Stimulated activated CD8-positive, alpha-beta memory T cell treated with anti-CD3 and anti-CD28 coated beads, Interleukin-7, amount 100 ng/mL, for 1 hour (primary cell): ENCODE measurements at places on chromosomes 16 and 17.

- DNase-seq, result no peak
These were observed 791 bp downstream of the MCRIP2 start for GRCh38 chr16:642189-643049.

DNA sequence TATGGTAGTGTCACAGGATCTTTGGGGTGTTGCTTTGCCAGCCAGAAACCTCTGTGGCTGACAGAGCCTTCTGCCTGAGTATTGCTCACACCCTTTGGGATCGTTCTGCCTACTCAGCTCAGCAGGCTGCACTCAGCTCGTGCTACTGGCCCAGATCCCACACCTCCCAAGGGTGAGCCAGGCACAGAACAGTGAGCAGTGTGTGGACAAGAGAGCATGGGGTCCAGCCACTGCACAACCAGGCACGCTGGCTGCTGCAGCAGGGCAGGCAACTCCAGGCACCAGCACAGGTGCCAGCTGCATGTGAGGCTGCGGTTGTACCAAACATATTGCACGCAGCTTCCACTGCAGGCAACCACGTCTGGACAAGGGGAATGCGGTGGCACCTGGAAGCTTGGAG lies 84.9 kb downstream of the CYB561 start:
- no peak for DNase-seq

GRCh38 chr17:44167181-44167861 lies 3.2 kb upstream of the ASB16 start:
- DNase-seq, result no peak

DNA sequence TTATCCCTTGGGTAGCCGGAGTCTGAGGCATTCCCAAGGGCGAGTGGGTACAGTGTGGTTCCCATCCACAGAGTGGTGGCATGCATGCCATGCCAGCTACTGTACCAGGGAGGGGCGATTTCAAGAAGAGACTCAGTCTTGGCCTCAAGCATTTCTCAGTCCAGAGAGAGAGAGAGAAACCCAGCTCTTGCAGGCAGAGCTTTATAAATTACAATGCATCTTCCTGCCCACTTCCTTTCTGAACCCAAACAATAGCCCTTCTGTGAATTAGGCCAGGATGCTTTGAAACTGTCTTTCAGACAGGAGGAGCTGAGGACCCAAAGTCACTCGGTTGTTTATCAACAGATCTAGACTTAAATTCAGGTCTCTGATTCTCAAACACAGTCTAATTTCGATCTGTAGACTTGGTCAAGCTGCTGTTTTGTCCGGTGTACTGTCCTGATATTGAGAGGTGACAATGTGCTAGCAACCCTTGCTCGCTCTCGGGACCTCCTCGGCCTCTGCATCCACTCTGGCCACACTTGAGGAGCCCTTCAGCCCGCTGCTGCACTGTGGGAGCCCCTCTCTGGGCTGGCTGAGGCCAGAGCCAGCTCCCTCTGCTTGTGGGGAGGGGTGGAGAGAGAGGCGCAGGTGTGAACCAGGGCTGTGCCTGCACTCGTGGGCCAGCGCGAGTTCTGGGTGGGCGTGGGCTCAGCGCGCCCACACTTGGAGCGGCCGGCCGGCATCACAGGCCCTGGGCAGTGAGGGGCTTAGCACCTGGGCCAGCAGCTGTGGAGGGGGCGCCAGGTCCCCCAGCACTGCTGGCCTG lies 408.0 kb downstream of the UTP18 start:
- no peak for DNase-seq

GRCh38 chr17:59372138-59372751 lies 40.8 kb downstream of the YPEL2 start:
- DNase-seq, result no peak

GRCh38 chr17:3792481-3792880 lies 8.5 kb downstream of the ITGAE start:
- DNase-seq, result no peak

DNA sequence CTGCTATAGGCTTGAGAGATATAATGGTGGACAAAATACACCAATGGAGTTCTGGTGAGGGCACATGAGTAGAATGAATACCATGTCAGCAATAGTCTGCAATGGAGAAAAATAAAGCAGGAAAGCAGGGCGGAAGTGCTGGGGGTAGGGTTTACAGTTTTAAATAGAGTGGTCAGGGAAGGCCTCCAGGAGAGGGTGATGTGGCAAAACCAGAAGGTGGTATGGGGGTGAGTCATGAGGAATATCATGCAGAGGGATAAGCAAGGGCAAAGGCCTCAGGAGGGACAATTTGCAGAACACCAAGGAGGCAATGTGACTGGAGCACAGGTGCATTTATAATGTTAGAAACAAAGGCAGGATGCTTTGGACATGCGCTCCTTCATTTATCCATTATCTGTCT lies 102.0 kb downstream of the ITFG1 start:
- DNase-seq, result no peak

DNA sequence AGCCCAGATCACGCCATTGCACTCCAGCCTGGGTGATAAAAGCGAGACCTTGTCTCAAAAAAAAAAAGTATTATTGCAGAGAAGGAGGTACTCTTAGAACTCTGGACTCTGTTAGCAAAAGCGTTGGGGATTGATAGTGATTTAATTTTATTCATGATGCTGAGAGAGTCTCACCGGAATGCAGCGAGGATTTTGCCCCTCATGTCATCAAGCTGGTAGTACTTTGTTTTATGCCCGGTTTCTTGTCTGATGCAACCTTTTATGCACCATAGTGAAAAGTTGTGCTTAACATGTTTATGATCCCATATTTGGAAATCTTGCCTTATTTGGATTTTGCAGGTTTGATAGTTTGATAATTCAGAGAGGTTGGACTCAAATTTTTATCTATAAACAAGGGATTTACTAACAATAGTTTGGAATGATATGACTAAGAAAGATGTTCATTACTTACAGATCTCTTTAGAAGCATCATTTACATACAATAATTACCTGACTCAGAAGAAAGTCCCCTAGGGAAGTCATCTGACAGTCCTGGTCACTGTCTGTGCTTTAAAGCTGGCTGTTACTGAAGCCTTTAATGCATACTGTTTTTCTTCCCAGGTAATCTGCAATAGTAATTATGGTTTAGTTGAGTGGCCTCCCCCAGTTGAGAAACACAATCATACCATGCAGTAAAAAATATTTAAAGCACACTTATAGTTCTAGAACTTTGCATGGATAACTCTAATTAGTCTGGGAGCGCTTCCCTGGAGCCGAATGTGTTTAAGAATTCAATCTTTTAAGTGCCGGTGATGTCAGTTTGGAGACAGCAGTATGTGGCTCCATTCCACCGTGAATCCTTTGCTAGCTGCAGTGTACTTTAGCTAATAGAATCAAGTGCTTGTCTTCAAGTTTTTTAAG lies 120.9 kb downstream of the PRKCA start:
- DNase-seq, result no peak

GRCh38 chr17:41885733-41886132 lies 20.5 kb upstream of the KLHL11 start:
- no peak for DNase-seq

DNA sequence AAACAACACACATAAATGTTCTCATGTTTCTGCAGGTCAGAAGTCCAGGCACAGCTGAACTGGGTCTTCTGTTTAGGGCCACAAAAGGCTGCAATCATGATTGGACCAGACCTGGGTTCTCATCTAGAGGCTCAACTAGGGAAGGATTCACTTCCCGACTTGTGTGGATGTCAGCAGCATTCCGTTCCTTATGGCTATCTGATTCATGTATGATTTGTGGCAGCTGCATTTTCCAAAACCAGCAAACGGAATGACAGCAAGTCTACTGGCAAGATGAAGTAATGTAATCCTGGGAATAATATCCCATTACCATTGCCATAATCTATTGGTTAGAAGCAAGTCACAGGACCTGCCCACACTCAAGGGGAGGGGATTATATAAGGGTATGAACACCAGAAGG lies 22.1 kb downstream of the CEP112 start:
- DNase-seq, result no peak

- DNase-seq, result no peak
These were observed 290.4 kb downstream of the HS3ST3A1 start for GRCh38 chr17:13311306-13311705.
